ENCODE measurements at places on chromosomes 11 and 22.

DNA sequence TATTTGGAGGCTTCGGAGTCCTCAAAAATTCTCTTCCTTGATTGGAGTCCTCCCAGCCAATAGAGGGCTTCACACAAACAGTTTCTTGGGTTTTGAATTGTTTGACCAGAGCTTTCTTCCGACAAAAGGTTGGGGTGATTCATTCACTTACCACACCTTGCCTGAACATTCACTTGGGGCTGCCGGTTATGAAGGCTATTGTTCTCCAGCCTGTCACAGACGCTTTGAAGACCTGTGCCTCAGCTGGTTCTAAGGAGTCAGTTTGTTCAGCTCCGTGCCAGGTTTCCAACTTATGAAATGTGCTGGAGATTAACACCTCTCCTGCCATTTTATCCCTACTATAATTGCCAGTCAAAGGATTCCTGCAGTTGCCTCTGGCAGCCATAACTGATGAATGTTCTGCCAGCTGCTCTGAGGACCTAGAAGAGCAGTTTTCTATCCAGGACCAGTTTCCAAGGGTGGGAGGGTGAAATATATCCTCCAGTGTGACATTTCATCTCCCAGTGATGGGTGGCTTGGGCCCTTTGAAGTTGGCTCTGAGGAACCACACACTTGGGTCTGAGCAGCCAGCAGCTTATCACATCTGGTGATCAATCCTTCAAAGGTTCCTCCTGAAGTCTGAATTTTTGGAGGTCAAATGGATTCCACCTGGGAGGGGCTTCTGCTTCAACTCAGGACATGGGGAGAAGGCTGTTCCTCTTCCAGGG lies 31.4 kb downstream of the LIMK2 start:
- DNase-seq = no peak

DNA sequence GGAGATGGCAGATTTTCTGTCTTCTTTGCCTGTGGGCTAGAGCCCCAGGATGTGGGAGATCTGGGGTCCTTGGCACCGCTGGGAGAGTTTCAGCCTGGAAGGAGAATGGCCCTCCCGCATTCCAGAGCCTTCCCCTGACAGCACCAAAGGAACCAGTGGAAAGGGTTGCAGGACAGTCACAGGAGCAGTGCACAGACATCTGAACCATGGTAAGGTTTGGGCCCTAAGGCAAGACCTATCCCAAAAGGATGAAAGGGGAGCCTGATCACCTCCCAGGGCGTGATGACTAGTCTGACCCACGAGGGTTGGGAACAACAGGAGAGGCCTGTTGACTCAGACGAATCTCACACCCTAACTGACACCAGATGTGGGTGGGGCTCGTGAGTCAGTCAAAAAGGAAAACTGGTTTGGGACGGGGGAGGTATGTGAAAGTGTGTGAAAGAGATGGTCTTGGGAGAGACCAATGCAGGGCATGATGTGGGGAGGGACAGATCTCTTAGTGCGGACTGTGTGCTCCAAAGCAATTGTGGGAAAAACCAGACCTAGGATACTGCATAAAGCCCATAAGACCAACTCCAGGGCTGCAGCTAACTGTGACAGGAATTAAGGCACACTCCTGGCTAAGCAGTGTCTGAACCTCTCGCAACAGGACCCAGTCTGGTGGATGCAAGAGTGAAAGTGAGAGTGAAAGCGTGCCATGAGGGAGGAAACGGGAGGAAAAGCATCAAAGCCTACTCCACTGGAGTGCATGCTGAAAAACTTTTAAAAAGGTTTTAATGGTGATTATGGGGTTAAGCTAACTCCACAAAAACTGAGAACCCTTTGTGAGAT lies 39.1 kb upstream of the GLYAT start:
- no peak for DNase-seq

GRCh38 chr11:108743851-108744250 lies 79.0 kb downstream of the DDX10 start:
- DNase-seq = no peak

DNA sequence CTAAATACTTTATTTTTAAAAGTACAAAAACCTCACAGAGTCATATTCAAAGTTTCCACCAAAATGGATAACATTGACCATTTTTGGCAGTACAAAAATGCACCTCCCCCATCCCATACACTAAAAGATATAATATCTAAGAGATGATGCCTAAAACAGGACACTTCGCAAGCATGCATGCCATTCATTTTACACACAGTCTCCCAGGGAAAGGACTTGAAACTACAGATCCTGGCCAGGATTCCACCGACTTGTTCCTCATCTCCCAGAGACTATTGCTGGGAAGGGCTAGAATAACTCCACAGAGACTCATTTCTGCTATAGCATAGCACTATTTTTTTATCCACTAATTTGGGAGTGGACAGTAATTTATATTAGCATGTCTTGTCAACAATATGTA lies 81.7 kb downstream of the MTNR1B start:
- no peak for DNase-seq

GRCh38 chr11:120932305-120932915 lies 91.5 kb upstream of the TBCEL start:
- no peak for DNase-seq

- DNase-seq = no peak
These were observed 72.9 kb downstream of the DSCAML1 start for GRCh38 chr11:117724104-117724503.

DNA sequence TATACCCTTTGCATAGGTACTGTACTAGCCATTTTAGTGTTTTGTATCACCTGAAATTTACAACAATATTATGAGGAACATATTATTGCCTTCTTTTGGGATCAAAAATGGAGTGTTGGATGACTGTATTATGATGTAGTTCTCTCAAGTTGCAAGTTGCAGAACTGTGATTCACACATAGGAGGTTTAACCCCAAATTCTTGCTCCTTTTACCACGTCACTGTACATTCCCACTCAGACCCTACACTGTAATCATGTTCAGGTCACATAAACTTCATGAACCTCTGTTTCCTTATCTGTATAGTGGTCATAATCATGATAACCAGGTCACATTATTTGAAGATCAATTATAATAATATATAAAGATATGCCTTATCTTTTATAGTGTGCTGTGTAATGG lies 925.1 kb upstream of the TENM4 start:
- DNase-seq = no peak

- no peak for DNase-seq
These were observed 3.6 kb downstream of the TRABD start for GRCh38 chr22:50189184-50189848.

Measured in NCI-H510A treated with DMSO at 0.1 percent for 48 hours (cell line).